ENCODE measurements at places on chromosomes 11 and 22. TPM values are rescaled to one million over a fixed set of nuclear protein-coding genes. Genes with fewer than 3 reads are reported as not detected.

The ARHGAP42 gene
- 10.0 TPM for total RNA-seq

The TEX54 gene
- total RNA-seq: not detected

The RIMBP3C gene
- 0.19 TPM for total RNA-seq

The OR4D5 gene
- total RNA-seq: not detected

The KIF18A gene
- not detected for total RNA-seq

The BAIAP2L2 gene
- 0.11 TPM for total RNA-seq

The OSM gene
- total RNA-seq: 0.20 TPM

The SYCE3 gene
- total RNA-seq: not detected

The SCN2B gene
- 7.2 TPM for total RNA-seq

DNA sequence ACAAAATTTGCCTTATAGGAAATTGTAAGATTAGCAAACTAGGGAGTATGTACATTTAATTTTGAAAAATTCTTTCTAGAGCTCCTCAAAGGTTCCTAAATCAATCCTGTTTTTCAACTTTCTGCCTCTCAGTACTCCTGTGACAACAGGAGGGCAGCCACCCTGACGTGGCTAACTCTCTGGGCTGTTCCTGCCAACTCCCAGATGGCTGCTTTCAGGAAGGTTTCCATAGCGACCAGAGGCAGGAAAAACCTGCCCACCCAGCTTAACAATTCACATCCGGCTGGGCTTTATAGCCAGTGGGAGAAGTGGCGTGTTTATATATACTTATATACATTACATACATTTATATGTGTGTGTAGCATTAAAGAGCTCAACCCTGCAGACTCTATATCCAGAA, 26.5 kb downstream of the SGSM3 start:
- DNase-seq: no peak

DNA sequence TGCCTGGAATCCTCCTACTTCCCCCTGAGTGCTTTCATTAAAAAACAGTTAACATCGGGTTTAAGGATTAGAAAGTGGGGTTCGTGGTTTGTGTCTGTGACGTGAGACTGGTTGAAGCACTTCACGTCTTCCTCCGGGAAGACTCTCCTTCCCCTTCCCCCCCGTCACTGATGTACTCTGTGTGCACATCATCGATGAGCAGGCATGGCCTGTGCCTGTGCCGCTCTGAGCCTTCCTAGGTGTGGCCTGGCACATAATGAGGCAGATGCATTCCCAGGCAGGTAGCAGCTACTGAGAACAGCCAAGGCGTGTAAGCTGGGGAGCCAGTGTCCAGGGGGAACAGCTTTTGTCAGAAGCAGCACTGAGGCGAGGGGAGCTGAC, 93.8 kb downstream of the BCR start:
- no peak for DNase-seq

DNA sequence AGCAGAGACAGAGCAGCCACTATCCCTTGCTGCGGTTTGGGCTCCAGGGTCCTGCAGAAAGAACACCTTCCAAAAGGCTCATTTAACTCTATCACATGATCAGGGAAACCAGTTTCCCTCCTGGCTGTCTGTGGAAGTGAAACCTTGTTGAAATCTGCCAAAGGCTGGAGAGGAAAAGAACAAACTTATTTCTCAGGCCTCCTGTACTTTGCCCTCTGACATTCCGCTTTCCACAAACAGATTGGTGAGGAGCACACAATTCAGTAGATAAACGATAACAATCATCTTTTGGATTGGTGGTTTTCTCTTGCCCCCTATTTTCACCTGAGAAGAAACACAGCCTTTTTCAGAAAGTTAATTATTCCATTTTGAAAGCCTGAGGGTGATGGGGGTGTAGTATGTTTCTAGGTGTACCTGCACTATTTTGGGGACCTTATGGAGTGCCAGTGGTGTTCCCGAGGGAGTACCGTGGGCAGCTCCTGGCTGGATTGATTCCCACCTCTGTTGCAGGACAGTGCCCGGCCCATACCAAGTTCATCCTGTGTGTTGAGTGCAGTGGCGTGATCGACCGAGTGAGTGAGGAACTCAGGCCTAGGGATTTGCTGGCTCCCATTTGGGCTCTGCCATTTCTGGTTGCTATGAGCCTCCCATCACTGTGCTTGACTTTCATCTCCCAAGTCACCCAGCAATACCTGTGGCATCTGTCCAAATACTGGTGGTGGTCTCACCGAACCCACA, 102.0 kb downstream of the TBC1D22A start:
- no peak for DNase-seq

- no peak for DNase-seq
Measured at GRCh38 chr11:85307366-85307765, 319.8 kb downstream of the DLG2 start.

- no peak for DNase-seq
Measured at GRCh38 chr22:22666307-22667091, 22.1 kb downstream of the GGTLC2 start.

GRCh38 chr11:11409901-11410300, 56.9 kb upstream of the CSNK2A3 start:
- no peak for DNase-seq

DNA sequence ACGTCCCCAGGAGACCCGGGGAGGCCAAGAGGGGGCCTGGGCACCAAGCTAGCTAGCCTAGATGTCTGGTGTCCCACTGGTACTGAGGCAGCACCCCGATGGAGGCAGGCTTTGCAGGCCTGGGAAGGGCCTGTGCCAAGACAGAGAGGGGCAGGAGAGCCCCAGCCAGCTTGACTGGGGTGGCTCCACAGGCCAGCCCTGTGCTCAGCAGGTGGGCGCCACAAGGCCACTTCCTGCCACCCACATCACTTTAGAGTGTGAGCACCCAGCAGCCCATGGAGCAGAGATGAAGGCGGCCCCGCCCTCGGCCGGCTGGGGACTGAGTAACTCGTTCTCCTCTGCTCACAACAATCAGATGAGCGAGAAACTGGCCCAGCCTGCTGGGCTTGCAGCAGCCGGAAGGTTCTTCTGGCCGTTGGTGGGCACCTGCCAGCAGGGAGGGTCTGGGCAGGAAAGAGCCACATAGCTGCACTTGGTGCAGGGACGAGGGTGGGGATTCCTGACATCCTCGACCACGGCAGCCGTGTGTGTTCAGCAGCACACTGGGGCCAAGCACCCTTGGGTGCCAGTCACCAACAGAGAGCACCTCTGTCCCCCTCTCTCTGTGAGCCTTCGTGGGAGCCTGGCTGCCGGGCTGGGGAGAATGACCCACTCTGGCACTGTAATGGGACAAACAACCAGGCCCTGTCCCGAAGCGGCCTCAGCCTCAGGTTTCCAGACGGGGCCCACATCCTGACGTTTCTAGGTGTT, 7.6 kb downstream of the OSBPL5 start:
- no peak for DNase-seq

GRCh38 chr11:72343006-72343756, 91.2 kb downstream of the CLPB start:
- no peak for DNase-seq

GRCh38 chr11:108062336-108062735, 53.6 kb downstream of the CUL5 start:
- no peak for DNase-seq
